ENCODE measurements at places on chromosomes 4 and X.

GRCh38 chr4:151690164-151690870, 70.5 kb downstream of the GATB start:
- peak; percentile 64 for DNase-seq

DNA sequence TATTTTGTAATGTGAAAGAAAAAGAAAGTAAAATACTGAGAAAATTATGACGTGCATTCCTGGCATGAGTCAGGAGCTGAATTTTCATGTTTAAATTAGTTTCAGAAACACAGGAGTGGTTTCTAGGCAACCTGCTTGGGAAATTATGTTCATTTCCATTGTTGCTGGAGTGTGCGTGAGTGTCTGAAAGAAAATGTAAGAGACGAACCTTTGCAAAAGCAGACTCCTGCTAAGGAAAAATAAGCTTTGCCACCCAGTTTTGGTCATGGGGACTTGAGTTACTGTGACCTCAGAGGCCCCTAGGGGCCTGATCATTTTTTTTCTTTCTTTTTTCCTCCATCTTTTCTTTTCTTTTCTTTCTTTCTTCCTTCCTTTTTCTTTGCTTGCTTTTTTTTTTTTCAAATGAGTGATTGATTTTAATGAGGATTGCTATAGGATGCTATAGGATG, 18.8 kb upstream of the CHRNA9 start:
- DNase-seq = peak; percentile 93

DNA sequence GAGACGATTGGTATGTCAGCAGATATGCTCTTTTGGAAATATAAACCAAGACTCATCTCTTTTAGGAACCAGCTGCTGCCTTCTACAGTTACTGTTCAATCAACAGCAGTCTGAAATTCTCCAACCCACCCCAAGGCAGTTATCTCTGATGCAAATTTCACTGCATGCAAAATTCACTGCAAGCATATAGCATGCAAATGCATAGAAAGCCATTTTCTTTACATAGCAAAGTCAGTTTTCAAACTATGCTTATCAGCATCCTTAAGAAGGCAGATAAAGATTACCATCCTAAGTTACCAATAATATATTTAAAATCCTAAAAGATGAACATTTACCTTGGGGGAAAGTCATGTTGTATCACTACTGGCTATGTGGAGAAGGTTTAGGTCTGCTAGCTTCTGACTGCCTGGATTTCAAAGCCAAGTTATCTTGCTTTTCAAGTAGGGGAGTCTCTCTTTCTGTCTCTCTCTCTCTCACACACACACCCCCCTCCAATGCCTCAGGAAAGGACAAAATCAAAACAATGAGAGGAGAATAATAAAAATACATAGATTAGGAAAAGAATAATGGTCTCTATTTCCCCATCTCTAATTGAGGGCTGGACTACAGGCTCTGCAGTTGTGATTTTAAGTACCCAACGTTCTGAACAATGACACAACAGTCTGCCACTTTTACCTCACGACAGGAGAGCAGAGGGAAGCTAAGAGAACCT, 1.5 kb downstream of the NMU start:
- no peak for DNase-seq

DNA sequence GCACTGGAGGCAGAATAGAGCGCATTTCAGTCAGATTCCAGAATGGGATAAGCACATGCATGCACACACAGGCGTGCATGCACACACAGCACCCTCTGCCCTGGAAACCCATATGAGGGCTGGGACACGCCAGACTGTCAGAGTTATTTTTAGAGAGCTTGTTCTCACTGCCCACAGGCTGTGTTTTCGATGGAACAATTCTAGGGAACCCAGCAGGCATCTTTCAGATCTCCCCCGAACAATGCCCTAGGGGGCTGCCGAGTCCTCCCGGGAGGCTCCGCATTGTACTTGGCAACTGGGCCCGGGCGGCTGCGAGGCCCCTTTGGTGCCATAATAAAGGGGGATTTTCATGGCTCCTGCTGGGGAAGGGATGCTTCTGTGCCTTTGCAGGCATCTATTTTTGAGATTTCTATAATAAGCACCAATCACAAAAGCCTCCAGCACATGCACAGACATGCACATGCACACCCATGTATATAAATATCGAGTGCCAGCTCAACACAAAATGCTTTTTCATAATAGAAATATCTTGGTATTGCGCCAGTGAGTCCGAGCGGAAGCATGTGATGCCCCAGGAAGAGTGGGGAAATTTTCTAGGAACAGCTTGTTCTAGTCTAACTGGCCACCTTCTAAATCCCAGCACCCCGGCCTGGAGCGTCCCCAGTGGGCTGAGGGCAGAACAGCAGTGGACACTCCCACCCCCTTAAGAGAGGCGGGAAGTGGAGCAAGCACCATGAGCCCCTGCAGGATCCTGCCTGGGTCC, 88.5 kb downstream of the PHKA2 start:
- DNase-seq = peak; percentile 34

DNA sequence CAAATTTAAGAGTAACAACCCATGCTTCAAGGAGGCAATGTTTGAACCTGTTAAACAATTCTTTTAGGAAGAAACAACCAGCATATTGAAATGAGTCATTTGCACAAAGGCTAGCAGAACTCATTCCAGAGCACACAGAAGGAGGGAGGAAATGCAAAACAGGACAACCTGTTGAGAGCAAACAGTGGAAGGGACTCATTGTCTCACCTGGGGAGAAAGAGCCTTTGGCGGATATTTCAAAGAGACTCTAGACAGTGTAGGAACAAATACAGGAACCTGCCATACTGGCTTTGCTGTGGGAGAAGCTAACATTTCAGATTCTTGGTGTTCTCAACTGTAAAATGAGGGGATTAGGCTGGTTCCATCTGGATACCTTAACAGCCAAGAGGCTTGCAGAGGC, 14.8 kb upstream of the RASGEF1B start:
- DNase-seq = no peak

- no peak for DNase-seq
Measured at GRCh38 chrX:133897593-133898163, 87.7 kb downstream of the GPC3 start.

- DNase-seq = peak; percentile 36
Measured at GRCh38 chrX:154308108-154308946, 12.7 kb downstream of the TKTL1 start.

- DNase-seq = peak; percentile 89
Measured at GRCh38 chr4:172850838-172851237, 317.8 kb upstream of the GALNT7 start.

GRCh38 chr4:37760840-37761239, 65.6 kb upstream of the PGM2 start:
- peak; percentile 10 for DNase-seq

DNA sequence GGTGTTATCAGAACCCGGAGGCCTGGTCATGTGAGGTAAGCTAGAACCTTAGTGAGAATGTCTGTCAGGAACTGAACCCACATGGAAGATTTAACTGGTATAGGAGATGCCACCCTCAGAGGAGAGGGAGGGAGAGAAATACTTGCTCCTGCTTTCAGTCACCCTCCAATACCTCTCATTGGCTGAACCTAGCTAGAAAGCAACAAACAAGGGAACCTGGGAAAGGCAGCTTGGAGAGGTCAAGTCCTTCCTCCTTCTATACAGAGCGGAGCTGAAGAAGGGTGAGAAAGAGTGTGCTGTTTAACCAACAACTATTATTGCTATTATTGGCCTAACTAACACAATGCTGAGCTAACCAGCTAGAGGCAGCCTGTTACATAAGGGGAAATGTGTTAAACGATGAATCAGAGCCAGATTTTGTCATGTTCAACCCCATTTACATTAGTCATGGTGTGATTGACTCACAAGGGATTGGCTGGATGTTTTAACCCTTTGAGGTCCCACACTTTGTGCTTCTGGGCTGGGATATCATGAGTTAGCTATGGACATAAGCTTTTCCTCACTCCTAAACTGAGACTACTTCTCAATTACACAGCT, 96.5 kb upstream of the ESX1 start:
- DNase-seq = peak; percentile 89

DNA sequence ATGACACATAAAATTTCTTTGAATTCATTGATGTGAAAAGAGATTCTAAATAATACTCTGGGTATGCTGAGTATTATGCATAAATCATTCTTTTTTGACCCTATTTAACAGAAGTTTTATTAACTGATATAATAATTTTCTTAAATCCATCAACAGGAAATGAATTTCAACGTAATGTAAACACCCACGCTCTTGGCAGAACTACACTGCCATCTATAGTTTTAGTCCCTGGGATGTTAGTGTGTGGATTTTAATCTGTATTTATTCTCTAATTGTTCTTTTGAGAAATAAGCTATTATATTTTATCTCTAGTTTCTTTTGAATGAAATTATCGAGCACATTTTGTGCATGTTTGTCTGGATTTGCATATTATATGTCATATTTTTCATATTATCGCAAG, 666.8 kb upstream of the NDST4 start:
- DNase-seq = no peak

DNA sequence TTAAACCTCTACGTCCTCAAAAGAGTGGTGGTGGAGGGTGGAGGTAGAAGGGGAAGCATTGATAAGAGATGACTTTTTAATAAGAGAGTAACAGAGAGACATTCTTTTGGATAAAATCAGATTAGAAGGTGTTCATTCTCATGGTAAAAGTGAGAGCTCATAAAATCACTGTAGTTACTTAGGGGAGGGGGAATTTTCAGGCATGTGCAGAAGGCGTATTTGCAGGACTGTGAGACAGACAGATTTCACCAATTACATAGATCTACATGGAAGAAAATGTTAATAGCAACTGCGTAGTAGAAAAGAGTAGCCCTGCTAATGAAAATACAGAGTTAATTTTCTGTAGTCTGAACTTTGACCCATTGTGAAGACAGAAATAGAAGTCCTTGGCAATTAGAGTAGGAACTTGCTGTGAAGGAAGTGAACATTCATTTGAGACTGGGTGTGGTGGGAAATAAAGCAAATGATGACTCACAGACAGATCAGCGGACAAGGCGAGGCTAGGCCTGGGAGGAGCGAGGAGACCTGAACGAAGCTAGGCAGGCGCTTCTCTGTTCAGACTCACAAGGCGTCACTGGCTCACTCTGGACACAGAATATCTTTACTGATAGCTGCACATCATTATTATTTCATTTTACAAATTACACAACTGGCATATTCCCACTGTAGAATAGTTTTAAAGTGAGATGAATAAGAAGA, 57.2 kb upstream of the FAM9C start:
- DNase-seq = peak; percentile 94

DNA sequence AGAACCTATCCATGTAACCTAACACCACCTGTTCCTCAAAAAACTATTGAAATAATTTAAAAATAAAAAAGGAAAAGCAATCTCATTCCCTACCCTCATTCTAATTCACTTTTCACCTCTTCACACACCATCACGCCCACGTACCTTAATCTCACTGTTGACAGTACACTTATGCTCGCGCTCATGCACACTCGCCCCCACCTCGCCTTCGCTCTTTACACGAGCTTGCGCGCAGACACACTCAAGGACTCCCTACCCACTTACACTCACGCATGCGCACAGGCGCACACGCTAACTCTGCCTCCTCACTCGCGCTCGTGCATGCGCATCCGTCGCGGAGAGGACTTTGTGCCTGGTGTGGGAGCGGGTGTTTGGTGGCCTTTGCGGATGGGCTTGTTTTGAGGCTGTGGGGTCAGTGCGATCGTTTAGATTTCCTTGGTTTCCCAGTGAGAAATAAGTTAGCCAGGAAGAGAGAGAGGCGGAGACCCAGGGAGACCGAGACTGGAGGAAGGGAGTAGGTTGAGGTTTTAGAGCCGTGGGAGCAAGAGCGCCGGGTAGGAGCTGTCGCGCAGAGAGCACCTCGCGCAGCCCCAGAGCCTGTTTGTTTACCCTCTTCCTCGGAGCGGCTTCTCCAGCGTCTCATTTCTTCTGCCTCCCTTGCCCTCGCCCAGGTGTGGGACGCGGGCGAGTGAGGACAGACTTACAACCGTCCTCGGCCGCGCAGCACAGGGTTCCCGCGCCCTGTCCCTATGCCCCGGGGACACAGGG, 8.1 kb upstream of the GSX2 start:
- peak; percentile 68 for DNase-seq

DNA sequence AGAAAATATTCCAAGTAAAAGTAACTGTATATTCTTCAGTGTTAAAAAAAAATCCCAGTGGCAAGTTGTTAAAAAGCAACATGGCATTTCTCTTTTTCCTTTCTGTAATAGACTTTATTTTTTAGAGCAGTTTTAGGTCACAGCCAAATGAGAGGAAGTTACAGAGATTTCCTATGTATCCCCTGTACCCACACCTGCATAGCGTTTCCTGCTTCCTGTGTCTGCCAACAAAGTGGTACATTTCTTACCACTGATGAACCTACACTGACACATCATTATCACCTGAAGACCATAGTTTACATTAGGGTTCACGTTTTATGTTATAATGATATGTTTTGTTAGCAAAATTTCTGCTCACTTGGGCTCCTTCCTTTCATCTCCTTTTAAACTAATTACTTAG, 124.7 kb downstream of the GPAT3 start:
- DNase-seq = no peak

DNA sequence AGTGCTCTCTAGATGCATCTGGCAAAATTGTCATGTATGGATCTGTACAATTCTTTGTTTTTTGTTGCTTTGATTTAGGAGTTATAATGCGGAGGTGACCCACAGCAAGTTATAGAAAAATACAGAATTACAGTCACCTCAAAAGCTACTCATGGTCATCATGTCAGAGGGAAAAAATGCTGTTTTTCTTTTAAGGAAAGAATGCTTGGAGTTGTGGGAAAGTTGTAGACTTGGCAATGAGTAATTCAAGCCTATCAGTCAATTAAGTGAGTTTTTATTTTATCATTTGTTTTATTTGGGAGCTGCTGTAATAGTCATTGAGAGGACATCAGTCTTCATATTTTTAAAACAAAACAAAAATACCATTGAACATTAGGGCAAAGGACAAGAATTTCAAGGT, 16.4 kb downstream of the FHL1 start:
- DNase-seq = no peak

GRCh38 chr4:36168127-36168878, 76.0 kb downstream of the ARAP2 start:
- DNase-seq = peak; percentile 6

GRCh38 chrX:41594634-41595033, 94.1 kb upstream of the GPR34 start:
- DNase-seq = no peak

DNA sequence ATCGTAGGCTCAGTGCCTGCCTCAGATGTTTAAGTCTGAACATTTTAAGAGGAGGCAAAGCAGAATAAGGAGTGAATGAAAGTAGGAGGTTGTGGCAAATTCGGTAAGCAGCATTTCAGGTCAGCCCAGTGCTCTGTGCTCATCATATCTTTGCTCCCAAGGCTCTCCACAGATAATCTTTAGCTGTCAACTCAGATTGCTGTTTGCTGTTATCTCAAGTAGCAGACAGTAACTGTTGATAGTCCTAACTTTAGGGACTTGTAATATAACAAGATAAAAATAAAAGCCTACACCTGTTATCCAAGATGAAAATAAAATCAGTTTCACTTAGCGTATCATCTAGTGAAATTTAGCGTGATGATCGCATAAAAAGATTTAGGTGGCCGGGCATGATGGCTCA, 18.6 kb upstream of the CLTRN start:
- DNase-seq = no peak
